ENCODE measurements at places on chromosomes 13 and 19.

GRCh38 chr13:72025836-72026235 is 158.8 kb upstream of the DACH1 start:
- no peak for DNase-seq

DNA sequence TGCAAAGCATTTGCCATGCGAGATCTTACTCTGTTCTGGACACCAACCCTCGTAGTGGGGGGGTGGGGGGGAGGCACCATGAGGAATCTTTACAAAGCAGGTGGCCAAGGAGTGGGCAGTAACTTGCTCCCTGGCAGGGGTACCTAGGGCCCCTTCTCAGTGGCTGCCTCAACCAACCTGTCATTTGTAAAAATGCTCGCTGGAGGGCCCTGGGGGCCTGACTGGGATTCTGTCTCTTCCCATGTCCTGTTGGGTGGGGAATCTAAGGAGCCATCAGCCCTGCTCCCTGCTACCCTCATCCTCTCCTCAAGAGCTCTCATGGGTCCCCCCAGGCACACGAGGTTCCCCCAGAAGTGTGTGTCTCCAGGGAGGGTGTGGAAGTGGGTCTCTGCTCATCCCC is 1.5 kb downstream of the KCNN1 start:
- DNase-seq = no peak

- DNase-seq = no peak
Measured at GRCh38 chr13:24748061-24748400, 15.9 kb upstream of the RNF17 start.

DNA sequence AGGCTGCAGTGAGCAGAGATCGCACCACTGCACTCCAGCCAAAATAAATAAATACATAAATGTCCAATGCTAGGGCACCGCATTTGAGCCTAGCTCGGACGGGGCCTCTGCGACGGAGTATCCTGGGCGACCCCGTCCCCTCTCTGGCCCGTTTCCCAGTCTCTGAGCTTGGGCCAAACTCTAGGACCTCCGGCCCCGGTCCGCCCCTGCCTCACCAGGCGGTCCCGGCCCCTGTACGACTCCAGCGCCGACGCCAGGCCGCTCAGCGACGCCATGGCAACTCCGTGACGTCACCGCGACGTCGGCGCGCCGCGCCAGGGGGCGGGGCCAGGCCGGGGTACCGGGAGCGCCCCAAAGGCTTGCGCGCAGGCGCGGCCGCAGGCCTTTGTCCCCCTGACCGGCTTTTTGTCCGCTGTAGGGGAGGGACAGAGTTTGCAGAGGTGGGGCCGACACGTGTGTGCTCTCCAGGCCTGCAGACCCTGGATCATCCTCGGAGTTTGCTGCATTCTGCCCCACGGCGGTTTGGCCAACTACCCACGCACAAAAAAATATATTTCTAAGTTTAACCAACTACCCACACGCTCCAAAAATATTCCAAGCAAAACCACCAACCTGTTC is at the start of gene PEX11G:
Gene PEX11G, minus strand, starts transcription at position 300 of the 618 bp plus-strand sequence. Its CDS starts 25 bp downstream, at position 275.
- DNase-seq = no peak

DNA sequence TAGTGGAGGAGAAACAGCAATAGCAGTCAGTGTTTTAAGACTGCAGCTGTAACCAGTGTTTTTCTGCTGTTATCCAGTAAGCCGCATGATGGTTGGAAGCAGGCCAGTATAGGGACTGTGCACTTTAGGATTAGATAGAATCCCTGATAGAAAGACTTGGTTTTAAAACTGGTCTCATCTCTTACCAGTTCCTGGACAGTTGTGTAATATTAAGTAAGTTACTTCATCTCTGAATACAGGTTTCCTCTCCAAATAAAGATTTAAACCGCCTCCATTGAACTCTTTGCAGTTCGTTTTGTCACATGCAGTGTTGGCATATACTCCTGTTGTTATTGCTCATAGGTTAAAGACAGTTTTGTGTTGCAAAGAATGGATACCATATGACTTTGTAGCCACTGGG is 25.6 kb downstream of the URI1 start:
- no peak for DNase-seq

DNA sequence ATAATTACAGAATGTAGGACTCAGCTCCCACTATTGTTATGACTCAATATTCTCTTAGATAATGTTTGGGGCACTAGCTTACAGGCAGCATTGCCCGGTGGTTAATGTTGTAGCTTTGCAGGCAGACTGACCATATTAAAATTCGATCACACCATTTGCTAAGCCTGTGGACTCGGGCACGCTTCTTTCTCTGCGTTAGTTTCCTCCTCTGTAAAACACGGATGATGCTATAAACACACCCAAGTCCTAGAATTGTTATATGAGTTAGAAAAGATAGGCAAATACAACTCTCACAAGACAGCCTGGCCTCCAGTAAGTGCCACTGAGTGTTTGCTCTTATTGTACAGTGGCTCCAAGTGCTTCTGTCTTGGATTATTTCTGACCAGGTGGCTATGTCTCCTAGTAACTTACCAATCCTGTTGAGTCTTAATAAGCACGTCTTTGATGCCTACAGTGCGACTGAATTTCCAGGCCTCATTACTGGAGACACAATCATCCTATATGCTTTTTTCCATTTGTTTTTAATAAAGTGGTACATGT is 50.0 kb upstream of the ALOX5AP start:
- no peak for DNase-seq

DNA sequence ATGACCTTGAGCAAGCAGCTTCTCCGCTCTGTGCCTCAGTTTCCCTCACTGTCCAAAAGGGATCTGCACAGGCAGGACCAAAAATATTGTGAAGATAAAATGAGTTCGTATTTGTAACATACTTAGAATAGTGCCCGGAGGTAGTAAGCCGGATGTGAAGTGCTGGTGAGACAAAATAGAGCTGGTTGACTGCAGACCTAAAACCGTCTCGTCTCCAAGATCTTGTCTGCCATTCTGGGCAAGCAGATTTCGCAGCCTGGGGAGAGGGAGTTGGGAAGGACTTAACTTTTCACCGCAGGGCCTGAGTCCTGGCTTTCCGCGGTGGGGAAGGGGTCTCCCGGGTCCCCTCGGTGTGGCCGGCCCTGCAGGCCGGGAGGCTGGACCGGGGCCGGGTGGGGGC is 8.2 kb upstream of the BBC3 start:
- DNase-seq = no peak

GRCh38 chr13:37409756-37410155 is 188.8 kb downstream of the POSTN start:
- no peak for DNase-seq

DNA sequence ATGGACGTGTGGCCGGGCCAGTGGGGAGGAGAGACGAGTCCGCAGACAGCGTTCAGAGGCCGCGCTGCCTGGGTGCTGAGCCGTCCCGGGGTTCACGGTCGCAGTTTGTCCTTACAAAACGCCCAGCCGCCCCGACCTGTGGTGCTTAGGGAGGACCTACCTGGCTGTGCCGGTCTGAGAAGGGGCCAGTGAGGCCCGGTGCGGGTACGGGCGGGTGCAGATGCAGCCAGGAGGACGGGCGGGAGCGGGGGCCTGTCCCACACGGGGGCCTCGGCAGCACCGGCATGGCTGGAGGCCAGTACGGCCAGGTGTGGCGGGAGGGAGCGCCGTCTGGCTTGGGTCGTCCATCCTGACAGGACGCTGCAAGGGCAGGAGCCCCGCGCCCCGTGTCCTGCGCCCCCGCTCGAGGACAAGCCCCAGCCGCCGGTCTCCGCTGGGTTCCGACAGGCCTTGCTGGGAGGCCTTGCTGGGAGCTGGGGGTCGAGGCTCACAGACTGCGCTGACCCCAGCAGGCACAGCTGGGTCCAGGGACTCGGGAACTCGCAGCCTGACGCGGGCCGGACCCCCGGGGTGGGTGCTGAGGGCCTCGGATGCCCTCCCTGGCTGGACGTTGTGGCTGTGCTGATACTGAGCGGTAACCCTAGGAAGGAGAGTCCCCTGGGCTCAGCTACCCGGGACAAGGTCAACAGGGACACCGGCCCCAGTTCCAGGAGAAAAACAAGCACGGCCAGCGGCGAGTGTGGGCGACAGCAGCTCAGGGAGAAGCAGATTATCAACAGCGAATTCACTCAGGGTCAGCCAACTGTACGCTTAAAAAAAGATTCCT is 5.3 kb upstream of the PROZ start:
- DNase-seq = no peak

DNA sequence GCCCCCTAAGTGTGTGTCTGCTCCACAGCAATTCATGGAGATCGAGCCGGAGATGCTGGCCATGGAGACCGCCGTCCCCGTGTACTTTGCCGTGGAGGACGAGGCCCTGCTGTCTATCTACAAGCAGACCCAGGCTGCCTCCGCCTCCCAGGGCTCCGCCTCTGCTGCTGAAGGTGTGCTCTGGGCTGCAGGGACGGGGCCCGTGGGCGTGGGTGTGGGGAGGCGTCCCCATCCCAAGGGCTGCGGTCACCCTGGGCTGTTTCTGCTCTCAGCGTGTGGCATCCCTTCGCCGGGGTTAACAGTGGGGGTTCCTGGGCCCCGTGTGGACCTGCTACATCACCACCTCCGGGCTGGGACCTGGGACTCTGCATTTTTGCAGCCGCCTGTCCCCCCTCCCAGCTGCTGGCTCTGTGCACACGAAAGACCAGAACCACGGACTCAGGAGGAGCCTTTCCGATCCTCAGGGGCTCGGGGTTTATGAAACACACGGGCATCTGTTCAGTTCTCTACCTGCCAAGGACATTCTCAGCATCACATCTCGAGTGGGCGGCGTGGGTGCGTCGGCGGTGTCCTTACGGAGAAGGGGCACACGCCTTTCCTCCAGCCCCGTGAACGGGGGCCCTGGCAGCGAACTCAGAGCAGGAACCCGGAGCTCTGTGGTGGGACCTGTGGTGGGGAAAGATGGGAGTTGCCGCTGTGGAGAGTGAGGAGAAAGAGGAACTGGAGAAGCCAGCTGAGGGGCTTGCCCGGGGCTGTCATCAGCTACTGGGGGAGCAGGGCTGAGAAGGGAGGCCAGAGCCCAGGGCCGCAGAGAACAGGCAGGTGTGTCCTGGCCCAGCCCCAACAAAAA is 7.8 kb downstream of the NCLN start:
- no peak for DNase-seq

DNA sequence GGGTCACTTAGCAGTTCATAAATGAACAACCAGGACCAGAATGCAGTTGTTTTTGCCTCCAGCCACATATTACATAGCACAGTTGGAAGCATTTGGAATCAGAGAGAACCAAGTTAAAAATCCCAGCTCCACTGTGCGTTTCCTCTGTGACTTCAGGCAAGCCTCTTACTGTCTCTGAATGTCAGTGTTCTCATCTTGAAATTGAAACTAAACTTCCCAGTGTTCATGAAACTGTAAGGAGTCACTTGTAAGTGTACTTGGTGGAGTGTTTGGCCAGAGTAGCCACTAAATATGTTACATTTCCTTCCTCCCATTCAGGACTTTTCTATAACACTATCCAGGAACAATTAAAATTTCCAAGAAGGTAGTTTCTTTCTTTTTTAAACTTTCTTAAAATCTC is 276.8 kb downstream of the KCNRG start:
- DNase-seq = no peak

- no peak for DNase-seq
Measured at GRCh38 chr19:16943942-16944625, 55.3 kb downstream of the F2RL3 start.

DNA sequence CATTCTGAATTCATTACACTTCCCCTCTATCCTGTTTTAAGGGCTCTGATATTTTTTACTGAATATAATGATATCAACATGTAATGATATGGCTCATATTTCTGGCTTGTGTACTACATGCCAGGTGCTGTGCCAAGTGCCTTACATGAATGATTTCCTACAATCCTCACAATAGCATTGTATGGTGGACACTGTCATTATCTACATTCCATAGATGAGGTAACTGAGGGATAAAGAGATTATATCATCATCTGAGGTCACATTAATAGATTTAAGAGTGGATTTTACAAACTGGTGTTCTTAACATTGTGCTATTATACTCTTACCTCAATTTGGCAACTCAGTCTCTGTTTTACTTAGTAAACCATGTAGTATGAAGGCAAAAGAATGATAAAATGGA is 502.0 kb downstream of the LIG4 start:
- no peak for DNase-seq

DNA sequence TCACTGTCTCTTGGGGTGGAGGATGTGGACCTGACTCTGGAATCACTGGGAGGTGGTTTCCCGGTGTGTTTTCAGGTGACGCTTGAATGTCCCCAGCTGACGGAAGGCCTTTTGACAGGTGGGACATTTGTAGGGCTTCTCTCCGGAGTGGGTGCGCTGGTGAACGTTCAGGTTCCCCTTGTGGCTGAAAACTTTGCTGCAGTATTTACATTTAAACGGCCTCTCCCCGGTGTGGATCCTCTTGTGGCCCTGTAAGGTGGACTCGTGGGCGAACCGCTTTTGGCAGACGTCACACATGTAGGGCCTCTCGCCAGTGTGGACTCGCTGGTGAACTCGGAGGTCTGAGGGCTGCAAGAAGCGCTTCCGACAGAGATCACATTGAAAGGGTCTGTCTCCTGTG is 7.8 kb downstream of the ZSCAN5B start:
- DNase-seq = no peak

DNA sequence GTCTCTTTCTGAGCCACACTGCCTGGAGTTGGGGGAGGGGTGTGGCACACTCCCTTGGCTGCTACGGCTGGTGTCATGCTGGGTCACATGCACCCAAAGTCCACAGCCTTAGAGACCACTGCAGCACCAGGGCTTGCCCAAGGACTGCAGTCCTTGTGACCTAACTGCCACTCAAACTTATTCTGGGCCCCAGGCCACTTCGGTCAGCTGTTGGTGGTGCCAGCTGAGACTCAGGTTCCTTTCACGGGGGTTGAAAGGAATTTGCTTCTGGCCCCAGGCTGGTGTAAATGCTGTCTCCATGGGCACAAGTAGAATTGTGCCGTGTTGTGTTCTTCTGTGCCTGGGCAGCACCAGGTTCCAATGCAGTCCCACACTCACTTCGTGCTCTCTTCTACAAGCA is 9.5 kb upstream of the VN1R1 start:
- no peak for DNase-seq

- no peak for DNase-seq
Measured at GRCh38 chr13:46523972-46524752, 28.8 kb upstream of the LRCH1 start.

DNA sequence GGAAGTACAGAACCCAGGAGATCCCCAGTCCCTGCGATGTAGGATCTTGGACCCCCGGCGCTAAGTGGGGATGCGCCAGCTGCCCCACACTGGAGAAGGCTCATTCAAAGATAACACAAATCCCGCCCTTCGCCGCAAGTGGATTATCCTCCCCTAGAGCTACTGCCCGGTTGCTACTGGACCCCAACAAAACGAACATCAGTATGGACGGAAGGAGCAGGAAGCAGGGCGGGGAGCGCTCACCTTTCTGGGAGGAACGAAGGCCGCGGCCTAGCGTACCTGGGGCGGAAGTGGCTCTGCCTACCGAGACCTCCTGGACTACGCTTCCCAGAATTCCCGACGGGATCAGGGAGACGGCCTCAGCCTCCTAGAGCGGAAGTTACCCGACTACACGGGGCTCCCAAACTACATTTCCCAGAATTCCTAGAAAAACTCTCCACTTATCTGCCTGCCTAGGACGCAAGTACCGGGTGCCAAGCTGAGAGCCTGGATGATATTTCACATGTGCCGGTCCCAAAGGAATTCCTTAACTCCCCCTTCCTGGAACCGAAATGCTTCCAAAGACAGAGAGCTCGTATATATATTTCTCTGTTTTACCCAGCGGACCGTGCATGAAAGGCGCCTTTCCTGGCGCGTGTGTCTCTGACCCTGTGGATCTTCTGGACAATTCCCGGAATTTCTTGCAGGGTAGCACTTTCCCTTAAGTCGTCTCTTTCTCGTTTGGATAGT is at the start of gene ZNF112:
Gene ZNF112, minus strand, starts transcription at position 298 of the 729 bp plus-strand sequence. CDS start 16,141 bp downstream, outside the sequence.
- peak; percentile 98 for DNase-seq

GRCh38 chr19:9917321-9917720 is 19.0 kb downstream of the OLFM2 start:
- DNase-seq = peak; percentile 71

GRCh38 chr13:59120297-59120843 is 1043.4 kb downstream of the DIAPH3 start:
- no peak for DNase-seq

- no peak for DNase-seq
Measured at GRCh38 chr13:75830842-75831241, 194.7 kb downstream of the LMO7 start.
